ENCODE measurements at places on chromosomes 16 and 17. TPM values are rescaled to one million over a fixed set of nuclear protein-coding genes. Genes with fewer than 3 reads are reported as not detected.

ADAD2 gene
- not detected for total RNA-seq

DNA sequence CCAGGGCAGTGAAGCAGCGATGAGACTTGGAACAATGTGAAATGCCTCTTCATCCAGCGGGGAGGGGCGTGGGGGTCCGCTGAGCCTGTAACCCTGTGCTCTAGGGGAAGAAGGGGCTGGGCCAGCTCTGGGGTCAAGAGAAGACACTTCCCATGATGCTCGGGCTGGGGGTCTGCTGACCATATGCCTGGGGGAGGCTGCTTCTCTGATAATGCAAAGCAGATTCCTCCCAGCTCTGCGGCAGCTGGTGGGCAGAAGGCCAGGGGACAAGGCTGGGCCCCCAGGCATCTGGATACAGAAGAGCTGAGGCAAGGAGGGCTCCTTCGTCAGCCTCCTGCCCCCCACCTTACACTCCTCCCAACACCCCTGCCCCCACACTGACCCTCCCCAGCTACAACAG, 24.7 kb downstream of the NGFR start:
- H3K4me3 ChIP-seq = no peak overlapping the region
- H3K27ac ChIP-seq = no peak overlapping the region
- no peaks in the 10 kb centered on the region for H3K4me1 ChIP-seq
- H3K27me3 ChIP-seq = no peaks in the 10 kb centered on the region

DNA sequence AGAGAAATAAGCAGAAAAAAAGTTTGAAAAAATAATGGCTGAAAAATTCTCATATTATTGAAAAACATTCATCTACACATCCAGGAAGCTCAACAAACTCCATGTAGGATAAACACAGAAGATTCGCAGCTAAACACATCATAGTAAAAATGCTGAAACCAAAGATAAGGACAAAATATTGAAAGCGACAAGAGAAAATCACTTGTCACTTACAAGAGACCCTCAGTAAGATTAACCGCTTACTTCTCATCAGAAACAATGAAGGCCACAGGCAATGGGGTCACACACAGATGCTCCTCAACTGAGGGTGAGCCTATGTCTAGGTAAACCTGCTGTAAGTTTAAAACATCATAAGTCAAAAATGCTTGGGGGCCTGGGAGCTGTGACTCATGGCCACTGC, 38.1 kb upstream of the METRNL start:
- peaks cover 79% of the 10 kb centered on the region for H3K36me3 ChIP-seq
- DNase-seq = no peak
- no peak overlapping the region for H3K27ac ChIP-seq
- peaks cover 9% of the 10 kb centered on the region for H3K4me1 ChIP-seq
- H3K4me3 ChIP-seq = no peak overlapping the region
- H3K27me3 ChIP-seq = no peaks in the 10 kb centered on the region

DNA sequence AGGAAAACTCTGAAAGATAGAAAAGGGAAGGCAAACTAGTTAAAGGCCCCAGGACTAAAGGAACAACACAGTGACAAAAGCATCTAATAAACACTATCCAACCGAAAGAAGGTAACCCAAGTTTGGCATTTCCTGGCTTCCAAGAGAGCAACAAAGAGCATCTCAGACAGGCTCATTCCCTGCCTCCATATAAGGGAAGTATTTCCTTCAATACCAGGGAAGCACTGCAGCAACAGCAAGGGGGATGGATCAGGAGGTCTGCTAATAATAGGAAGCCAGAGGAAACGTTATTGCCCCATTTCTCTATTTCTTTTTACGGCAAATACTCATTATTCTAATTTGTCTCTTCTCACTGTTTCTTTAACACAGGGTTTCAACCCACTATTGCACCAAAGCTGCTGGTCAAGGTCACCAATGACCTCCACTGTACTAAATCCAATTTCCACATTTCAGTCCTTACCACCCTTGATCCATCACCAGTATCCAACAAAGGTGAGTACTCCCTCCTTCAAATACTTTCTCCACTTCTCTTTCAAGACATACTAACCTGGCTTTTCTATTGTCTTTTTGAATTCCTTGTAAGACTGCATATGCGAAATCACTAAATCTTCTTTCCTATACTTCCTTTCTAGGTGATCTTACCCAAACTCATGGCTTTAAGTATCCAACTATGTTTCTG, 86.1 kb downstream of the KANSL1 start:
- no peak for DNase-seq
- H3K36me3 ChIP-seq = peaks cover 3% of the 10 kb centered on the region
- H3K27me3 ChIP-seq = no peaks in the 10 kb centered on the region
- peaks cover 36% of the 10 kb centered on the region for H3K4me1 ChIP-seq
- H3K27ac ChIP-seq = no peak overlapping the region

DNA sequence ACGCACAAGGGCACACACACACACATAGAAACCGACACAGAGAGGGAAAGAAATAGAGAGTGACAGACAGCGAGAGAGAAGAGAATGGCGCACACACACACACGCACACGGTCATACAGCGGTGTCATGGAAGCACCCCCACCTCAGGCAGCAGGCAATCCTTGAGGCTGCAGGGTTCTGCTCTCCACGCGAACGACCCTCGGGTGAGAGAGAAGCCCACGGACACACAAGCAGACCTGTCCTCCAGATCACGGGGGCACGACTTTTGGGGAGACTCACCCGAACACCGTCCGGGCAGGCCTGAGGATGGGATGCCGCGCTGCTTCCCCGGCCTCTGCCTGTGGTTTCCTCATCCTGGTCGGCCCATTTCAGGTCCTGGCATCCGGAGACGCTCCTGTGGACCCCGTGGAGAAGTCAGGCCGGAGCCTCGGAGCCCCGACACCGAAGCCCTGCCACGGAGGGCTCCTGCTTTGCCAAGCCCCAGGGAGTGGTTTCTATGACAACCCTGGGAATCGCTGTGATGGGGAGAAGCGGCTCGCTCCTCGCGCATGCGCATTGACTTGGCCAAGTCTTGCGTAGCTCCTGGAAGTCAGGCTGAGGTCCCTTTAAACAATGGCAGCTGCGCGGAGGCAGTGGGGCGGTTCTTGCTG, 118.2 kb upstream of the KCNJ18 start:
- H3K27me3 ChIP-seq = no peaks in the 10 kb centered on the region
- H3K27ac ChIP-seq = no peak overlapping the region
- DNase-seq = no peak
- no peaks in the 10 kb centered on the region for H3K36me3 ChIP-seq

- H3K4me3 ChIP-seq = peak overlapping the region; percentile 41
- H3K27me3 ChIP-seq = no peaks in the 10 kb centered on the region
- peak overlapping the region; percentile 81 for H3K27ac ChIP-seq
- peaks cover 57% of the 10 kb centered on the region for H3K4me1 ChIP-seq
- H3K36me3 ChIP-seq = peaks cover 7% of the 10 kb centered on the region
- no peak for DNase-seq
Measured at GRCh38 chr16:23950291-23950894, 114.6 kb downstream of the PRKCB start.

GRCh38 chr17:64384253-64385186, 6.1 kb downstream of the PECAM1 start:
- peak overlapping the region; percentile 24 for H3K27ac ChIP-seq
- H3K4me1 ChIP-seq = peaks cover 25% of the 10 kb centered on the region
- peaks cover 3% of the 10 kb centered on the region for H3K36me3 ChIP-seq
- H3K27me3 ChIP-seq = no peaks in the 10 kb centered on the region

TUBD1 gene
- total RNA-seq = 9.3 TPM

MEIOC gene
- total RNA-seq = 0.37 TPM

UMOD gene
- total RNA-seq = not detected

GRCh38 chr16:85172455-85173145, 60.3 kb upstream of the CIBAR2 start:
- H3K27ac ChIP-seq = no peak overlapping the region
- peaks cover 53% of the 10 kb centered on the region for H3K27me3 ChIP-seq
- H3K4me3 ChIP-seq = no peak overlapping the region
- H3K36me3 ChIP-seq = no peaks in the 10 kb centered on the region

- H3K4me1 ChIP-seq = peaks cover 3% of the 10 kb centered on the region
- H3K27ac ChIP-seq = no peak overlapping the region
- H3K27me3 ChIP-seq = peaks cover 26% of the 10 kb centered on the region
- no peak overlapping the region for H3K4me3 ChIP-seq
- no peak for DNase-seq
Measured at GRCh38 chr17:81383504-81384421, 11.5 kb upstream of the BAHCC1 start.

DNA sequence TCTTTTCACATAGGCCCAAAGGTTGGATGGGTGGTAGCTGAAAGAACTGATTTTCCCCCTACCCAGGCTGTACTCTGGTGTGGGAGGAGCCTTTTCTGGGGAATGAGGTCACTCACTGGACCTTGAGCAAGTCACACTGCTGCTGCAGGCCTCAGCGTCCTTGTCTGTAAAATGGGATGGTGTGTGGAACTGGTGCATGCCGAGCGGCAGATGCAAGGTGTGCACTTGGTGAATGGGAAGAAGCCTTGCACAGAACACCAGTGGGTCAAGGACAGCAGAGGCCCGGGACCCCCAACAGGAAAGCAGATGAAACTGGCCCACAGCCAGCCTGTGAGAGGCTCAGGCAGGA, 38.1 kb downstream of the ARHGAP27 start:
- H3K27me3 ChIP-seq = peaks cover 2% of the 10 kb centered on the region
- DNase-seq = no peak
- no peak overlapping the region for H3K27ac ChIP-seq

DNA sequence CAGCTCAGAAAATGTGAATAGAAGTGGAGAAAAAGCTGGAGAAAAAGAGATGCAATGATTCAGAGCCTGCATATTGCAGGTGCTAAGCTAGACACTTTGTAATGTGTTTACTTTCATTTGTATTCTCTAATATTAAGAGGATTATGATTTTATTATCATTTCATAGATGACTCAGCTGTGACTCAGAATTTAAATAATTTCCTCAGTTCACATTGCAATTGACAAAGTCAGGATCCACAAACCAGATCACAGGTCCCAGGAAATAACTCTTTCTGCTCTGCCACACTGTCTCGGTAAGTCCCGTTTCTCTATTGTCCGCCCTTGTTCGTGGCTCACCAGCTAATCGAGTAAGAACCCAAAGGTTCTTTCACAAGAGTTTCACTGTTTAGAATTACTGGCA, 235.4 kb upstream of the MON1B start:
- no peak overlapping the region for H3K27ac ChIP-seq
- H3K4me1 ChIP-seq = no peaks in the 10 kb centered on the region
- no peak overlapping the region for H3K4me3 ChIP-seq
- H3K36me3 ChIP-seq = no peaks in the 10 kb centered on the region
- no peaks in the 10 kb centered on the region for H3K27me3 ChIP-seq

DNA sequence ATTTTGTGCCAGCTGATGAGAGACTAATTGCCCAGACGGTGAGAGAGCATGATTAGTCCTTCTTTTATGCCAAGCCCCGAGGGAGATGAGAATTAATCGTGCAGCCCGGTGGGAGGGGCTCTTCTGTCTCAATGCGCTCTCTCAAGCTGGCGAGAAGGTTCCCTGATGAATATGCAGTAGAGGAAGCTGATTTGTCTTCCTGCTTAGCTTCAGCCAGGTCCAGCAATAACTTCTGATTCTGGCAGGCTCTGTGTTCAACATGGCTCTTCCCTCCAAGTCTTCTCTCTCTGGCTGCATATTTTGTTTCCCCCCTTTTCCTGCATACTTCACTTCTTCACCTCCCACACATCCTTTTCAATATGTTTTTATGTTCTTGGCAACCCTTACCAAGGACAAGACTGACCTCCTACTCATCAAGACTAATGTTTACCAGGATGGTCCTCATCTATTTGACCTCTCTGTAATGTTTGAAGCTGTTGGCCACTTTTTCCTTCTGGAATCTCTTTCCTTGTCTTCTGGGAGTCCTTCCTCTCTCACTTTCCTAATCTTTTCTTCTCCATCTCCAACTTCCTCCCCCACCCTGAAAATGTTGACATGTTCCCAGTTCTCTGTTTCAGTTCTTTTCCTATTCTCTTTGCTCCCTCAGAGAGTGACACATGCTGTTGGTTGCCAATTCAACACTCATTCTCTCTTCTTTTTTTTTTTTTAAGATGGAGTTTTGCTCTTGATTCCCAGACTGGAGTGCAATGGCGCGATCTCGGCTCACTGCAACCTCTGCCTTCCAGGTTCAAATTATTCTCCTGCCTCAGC, 33.1 kb downstream of the ARL4D start:
- H3K4me3 ChIP-seq = no peak overlapping the region
- H3K27me3 ChIP-seq = peaks cover 23% of the 10 kb centered on the region
- H3K4me1 ChIP-seq = no peaks in the 10 kb centered on the region
- H3K27ac ChIP-seq = no peak overlapping the region

GRCh38 chr16:88647178-88648070, 3.4 kb downstream of the CYBA start:
- H3K27ac ChIP-seq = no peak overlapping the region
- no peak for DNase-seq
- peak overlapping the region; percentile 17 for H3K4me3 ChIP-seq
- H3K4me1 ChIP-seq = peaks cover 12% of the 10 kb centered on the region

PPY gene
- total RNA-seq = not detected

GRCh38 chr17:17114592-17115225, 72.5 kb downstream of the MPRIP start:
- H3K4me3 ChIP-seq = no peak overlapping the region
- peak overlapping the region; percentile 48 for H3K27ac ChIP-seq
- no peaks in the 10 kb centered on the region for H3K27me3 ChIP-seq

DNA sequence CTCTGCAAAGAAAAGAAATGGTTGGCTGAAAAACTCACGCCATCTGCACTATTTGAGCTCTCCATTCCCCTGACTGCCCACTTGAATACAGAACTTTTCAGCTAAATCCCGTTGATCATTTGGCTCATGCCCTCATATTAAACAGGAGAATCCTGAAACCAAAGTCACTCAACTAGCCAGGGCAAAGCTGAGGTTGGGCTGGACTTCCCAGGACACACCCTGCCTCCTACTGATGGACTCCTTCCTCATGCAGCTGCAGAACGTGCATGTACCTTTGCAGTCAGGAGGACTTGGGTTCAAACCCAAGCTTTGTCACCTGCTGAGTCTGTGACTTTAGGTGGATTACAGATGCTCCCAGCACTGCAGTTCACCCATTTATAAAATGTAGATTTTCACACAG, 7.7 kb downstream of the ASIC2 start:
- peaks cover 20% of the 10 kb centered on the region for H3K27me3 ChIP-seq
- no peak for DNase-seq
- H3K4me1 ChIP-seq = no peaks in the 10 kb centered on the region
- no peaks in the 10 kb centered on the region for H3K36me3 ChIP-seq

ACAP1 gene
- 382 TPM for total RNA-seq

DNA sequence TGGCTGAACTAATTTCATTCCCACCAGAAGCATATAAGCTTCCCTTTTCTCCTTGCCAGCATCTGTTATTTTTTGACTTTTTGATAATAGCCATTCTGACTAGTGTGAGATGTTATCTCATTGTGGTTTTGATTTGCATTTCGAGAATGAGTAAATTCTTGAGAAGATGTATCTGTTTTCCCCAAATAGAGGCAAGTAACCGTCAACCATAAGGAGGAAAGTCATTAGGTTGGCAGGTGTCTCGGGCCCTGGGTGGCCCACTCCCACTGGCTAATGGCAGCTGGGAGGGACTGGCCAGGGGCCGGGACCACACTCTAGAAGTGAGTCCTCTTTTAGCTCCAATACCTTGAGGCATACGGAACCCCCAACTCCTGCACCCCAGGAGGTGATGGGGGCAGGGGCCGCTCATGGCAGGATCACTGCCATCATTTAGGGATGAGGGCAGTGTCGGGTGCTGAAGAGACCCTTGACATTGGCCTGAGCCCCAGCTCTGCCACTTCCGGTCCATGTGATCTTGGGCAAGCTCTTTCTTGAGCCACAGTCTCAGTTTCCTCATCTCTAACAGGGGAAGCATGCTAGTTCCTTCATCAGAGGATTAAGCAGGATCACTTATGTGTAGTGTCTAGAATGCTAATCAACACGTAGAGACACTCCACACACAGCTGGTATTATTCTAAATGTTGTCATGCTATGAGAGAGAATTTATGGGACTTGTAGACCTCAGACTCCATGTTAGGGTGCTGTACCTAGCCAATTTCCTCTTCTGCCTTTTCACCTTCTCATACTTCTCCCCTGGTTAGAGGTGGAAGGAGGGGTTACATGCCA, 44.3 kb downstream of the RGS9 start:
- peak overlapping the region; percentile 24 for H3K4me3 ChIP-seq
- H3K36me3 ChIP-seq = peaks cover 38% of the 10 kb centered on the region
- no peaks in the 10 kb centered on the region for H3K27me3 ChIP-seq
- peak; percentile 55 for DNase-seq

SLC6A4 gene
- 0.02 TPM for total RNA-seq

All from activated T-helper 2 cell treated with anti-CD3 and anti-CD28 coated beads, Interferon-gamma antibody, Interleukin-2, Interleukin-4, amounts not matched to agents 10 μg/mL and 5 μg/mL and 100 μg/mL, durations not matched to agents 14 hours and 24 hours and 36 hours (primary cell).